ENCODE measurements at places on chromosomes 12 and 14.

GRCh38 chr12:52020539-52021336 is 14.0 kb downstream of the TAMALIN start:
- DNase-seq = no peak

- DNase-seq = no peak
Observed at GRCh38 chr14:67186789-67187584, 2.3 kb upstream of the GARIN2 start.

DNA sequence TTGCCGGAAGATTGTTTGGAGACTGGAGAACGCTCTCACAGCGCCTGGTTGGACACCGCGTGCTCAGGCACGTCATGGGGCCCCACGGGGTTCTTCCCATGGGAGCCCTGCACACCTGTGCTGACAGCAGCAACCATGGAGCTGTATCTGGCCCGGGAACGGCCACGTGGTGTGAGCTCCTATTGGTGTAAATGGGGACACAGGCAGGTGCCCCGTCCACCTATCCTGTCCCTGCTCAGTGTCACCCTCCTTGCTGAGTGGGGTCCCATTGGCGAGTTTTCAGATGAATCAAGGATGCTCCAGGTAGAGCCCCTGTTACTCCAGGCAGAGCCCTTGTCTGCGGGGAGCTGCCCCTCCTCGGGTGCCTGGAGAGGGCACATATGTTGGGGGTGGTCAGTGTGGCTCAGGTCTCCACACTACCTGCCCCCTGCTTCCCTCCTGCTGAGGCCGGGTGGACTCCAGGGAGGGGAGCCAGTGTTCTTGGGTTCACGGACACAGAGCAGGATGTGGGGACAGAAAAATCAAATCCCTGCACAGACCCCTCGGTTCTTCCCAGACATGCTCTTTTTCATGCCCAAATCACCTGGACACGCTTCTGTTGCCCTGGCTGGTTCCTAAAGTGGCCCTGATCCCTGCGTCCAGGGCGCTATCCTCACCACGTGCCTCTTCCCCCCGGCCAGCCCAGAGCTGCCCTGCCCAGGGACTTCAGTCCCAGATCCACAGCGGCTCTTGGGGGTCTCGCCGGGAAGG is 250.1 kb downstream of the ADGRD1 start:
- no peak for DNase-seq

- no peak for DNase-seq
Observed at GRCh38 chr12:98074286-98074685, 441.1 kb upstream of the TMPO start.

DNA sequence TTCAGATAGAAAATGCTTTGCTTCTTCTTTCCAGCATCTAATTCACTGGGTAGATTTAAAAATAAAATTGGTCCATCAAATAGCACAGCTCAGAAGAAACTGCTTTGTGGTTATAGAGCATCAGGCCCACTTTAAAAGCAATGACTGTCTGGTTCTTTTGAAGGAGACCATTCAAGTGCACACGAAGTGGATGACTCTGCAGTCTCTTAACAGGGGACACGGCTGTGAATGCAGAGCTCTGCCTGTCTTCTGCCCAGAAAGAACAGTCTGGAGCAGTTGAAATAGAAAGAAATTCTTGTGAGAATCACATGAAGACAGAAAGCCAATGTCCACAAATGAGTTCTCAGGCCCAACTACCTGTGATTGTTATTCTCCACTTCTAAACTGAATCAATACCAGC is 138.7 kb upstream of the PLEKHA5 start:
- DNase-seq = no peak

GRCh38 chr12:38328306-38328895 is 11.8 kb downstream of the ALG10B start:
- DNase-seq = no peak

DNA sequence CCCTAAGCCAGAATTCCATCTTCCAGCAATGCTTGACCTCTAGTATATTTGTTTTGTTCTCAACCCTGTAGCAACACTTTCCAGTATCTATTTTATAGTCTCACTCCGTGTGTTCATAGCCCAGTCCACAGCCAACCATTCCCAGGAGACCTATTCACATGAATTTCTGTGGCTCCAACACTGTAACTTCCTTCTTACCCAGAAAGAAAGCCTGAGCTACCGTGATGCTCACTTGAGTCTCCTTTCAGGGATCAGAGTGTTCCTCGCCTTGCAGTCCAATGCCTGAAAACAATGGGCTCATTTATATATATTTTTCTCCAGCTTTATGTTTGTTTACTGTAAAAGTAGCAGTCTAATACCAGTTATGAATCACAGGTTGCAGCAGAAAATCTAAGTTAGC is 645.0 kb upstream of the NOVA1 start:
- no peak for DNase-seq

DNA sequence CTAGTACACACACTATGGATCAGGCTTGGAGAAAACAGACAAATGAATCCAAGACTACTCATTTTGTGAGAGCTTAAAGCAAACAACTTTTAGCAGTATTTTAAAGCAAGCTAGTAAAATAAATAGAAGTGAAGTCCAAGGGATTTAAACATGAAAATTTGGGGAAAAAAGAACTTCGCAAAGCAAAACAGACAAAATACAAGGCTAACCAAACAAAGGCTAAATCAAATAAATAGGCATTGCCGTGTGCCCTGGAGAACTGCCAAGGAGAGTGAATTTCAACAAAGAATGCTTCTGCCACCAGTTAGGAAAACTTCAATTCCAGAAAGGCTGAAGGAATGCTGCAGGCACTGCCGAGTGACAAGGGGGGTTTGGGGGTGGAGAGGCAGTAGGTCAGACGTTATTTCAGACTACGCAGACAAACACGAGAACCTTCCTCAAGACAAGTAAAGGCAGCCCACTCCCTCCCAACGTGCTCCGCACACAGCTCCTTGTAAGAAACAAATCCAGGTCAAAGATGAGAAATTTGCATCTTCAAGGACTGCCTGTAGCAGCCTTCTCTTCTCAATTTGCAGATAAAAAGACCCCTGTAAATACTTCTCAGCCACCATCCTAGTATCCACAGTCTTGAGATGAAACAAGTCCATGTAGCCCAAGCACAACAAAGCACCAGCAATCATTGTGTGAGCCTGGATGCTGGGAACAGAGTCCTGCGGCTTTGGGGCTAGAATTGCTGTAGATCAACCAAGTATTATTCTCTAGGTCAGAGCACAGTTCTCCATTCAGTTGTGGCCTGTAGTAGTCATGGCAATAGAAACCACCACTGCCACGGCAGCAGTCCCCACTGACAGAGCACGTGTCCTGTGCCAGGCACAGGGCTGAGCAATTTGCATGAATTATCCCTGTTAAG is 43.3 kb downstream of the EFCAB11 start:
- DNase-seq = no peak

- DNase-seq = no peak
Observed at GRCh38 chr12:111656016-111656415, 29.7 kb downstream of the BRAP start.

GRCh38 chr12:113007166-113007565 is 28.8 kb downstream of the OAS2 start:
- no peak for DNase-seq

DNA sequence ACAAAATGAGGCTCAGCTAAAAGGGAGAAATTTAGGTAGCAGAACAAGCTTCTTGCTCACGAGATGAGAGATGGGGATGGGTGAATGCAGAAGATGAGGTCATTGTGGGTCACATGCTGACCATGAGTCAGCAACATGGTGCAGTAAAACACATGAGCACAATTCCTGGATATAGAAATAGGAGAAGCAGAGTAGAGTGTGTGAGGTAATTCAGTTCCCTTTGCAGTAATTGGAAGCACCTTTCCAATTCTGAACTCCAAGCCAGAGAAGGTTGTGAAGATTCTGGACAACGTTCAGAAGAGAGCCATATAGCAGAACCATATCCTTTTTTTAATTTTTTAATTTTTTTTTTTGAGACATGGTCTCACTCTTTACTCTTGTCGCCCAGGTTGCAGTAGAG is 62.0 kb upstream of the LMNTD1 start:
- DNase-seq = no peak

DNA sequence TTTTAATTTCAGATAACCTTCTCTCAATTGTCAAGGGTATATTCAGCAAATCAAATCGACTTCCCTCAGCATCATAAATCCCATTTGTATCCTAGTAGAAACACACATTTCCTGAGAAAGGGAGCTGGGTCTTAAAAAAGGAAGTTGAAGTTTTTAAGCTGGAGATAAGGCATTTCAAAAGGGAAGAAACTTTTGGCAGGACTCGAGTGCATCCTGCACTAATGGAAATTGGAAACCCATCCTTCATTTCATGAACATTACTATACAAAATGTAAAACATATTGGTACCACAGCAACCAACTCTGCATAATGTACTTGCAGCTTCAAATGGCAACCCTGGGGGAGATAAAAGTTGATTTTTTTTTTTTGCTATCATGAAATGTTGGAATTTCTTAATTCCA is 23.7 kb upstream of the TMCC3 start:
- no peak for DNase-seq

GRCh38 chr12:28460420-28461130 is 270.3 kb downstream of the CCDC91 start:
- no peak for DNase-seq

DNA sequence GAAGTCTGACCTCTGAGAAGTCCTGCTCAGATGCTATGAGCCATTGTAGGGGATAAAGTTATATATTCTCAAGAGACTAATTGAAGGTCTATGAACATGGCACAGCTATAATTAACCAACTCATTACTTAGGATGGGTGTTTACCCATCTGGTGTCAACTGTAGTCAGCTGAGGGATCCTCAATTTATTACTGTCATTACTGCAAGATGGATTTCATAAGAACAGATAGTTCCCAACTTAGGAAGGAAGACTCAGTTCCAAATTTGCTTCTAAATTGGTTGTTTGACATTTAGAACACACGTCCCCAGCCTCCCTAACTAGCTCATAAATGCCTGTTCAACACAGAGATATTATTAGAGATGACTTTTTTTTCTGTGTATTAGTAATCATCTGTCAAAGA is 81.4 kb downstream of the FRMD6 start:
- no peak for DNase-seq

DNA sequence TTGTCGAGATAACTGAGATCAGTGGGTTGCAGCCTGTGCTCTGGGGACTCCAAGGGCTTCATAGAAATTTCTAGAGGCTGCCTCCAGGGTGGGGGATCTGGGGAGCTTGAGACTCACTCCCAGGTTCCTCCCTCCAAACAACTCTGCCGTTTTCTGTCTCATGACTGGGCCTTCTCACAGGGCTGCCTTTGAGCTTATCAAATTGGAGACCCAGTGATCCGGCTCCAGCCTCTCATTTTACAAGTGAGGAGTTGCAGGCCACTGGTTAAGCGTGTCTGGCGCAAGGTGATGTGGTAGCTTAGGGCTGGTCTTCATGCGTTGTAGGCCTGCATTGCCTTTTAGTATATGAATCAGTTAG is 85.8 kb downstream of the SLC25A47 start:
- DNase-seq = no peak

DNA sequence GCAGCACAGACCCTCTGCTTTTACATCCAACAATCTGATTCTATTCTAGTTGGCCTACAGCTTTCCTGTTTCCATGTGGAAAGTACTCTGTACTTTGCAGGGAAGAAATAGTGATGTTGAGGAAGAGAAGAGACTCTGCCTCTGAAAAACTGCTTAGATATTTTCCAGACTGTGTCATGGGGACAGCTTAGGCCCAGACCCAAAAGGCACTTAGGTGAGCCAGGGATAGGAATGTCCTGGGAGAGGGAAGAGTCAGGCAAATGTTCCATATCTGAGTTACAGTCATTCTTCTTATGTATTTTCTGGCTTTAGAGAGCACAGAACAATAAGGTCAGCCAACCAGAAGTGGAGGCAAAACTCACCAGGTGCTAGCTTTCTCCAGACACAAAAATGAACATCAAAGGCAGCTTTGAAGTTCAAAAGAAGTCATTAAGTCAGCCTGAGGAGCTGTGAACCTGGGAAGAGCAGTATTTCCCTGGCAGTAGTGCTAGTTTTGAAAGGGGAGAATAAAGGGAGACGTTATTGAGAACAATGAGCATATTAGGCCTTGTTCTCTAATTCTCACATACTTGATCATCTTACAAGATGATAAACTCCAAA is 199.7 kb upstream of the LMNTD1 start:
- no peak for DNase-seq

GRCh38 chr12:57165741-57166140 is 18.3 kb upstream of the LRP1-AS start:
- DNase-seq = no peak

GRCh38 chr12:31353750-31354708 is 28.1 kb upstream of the SINHCAF start:
- DNase-seq = no peak

- DNase-seq = no peak
Observed at GRCh38 chr12:112536367-112536730, 117.6 kb downstream of the PTPN11 start.

DNA sequence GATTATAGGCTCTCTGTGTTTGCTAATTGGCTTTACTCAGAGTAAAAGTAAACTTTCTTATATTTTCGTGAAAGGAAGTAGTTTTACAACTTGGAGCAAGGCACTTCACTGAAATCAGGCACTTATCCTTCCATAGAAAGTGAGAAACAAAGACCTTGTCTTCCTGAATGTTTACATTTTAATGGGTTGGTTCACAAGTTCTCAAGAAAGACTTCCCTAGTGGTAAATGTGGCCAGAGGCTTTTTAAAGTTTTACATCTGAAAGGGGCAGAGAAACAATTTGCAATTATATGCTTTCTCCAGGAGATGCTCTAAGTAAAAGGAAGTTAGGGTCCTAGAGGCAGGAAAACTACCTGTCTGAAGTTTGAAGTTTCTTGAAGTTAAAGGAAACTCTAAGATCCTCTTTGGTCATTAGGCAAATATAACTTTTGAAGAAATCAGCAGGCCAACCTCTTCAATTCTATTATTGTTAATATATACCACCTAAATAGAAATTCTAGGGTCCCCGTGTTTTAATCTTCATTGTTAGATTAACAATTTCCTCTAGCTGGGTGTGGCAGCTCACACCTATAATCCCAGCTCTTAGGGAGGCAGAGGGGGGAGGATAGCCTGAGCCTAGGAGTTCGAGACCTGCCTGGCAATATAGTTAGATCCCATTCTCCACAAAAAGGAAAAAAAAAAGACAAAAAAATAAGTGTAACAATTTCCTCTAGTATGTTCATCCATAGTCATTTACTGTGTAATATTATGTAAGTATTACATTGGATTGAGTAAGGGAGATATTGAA is 644.9 kb upstream of the FOXG1 start:
- no peak for DNase-seq

DNA sequence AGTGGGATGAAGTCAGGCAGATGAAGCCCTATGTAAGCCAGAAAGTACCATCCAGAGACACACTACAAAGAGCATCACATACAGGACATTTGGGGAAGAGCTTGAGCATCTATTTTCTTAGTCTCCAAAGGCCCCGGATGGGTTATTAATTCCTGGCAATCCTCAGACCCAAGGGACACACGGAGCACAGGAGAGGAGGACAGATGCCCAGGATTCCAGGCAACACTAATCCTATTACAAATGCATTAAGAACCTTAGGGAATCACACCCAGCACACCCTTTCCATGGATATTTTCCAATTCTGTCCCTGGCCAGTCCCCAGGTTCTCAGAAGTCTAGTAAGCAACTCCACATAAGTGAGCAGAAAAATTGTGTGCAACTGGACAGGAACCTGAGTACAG is 65.9 kb downstream of the CMKLR1 start:
- no peak for DNase-seq

GRCh38 chr12:103530307-103531066 is 34.7 kb upstream of the C12orf42 start:
- DNase-seq = no peak

All from GM19239 (cell line).